ENCODE measurements at places on chromosomes 5 and 9. TPM values are rescaled to one million over a fixed set of nuclear protein-coding genes. Genes with fewer than 3 reads are reported as not detected.

DNA sequence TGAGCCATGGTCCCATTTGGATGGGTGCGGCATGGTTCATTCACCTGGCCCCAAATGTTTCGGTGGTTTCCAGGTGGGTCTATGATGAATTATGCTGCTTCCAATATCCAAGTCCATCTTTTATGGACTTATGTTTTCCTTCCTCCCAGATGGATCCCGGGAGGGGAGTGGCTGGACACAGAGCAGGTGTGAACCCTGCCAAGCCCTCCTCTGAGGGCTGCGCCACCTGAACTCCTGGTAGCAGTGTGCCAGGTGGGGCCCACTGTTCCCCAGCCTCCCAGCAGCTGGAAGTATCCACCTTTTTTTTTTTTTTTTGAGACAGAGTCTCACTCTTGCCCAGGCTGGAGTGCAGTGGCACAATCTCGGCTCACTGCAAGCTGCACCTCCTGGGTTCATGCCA is 42.9 kb downstream of the WNK2 start:
- DNase-seq: no peak

NTNG2 gene
- total RNA-seq: 14.1 TPM

DNA sequence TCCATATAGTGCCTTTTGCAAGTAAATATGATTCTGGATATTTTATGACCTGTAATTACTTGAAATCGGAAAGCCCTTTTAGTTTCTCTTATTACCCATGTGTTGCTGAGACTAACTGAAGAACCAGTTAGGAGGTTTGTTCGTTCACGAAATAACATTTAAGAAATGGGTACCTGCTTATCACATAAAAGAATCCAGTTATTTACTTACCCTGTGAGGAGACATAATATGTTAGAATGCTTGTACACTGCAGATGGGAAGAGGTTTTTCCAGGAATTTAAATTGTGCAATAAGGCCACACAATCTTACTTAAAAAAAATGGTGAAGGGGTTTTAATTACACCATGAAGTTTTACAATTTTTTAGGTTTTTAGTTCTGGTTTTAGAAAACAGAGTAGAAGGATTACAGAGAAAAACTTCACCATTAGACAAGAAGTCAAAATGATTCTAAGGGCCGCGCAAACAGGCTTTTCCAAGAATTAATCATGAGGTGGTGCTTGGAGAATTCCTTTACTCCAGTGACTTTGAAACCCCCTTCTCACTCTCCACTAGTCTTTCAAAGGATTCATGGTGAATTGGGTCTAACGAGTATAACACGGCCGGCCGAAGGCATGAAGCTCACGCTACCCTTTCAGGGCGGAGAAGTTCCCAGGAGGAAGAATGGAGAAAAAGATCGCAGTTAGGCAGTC is 1.1 kb upstream of the PTGER4 start:
- no peak for DNase-seq

OTULINL gene
- total RNA-seq: 30.4 TPM

FEM1C gene
- total RNA-seq: 15.3 TPM

PCDHA9 gene
- not detected for total RNA-seq

F2RL1 gene
- 7.6 TPM for total RNA-seq

RAI14 gene
- 1.1 TPM for total RNA-seq

GRCh38 chr5:167967494-167968177 is 323.8 kb upstream of the WWC1 start:
- DNase-seq: no peak

GRCh38 chr5:139214646-139215045 is 16.5 kb upstream of the SIL1 start:
- DNase-seq: no peak

DNA sequence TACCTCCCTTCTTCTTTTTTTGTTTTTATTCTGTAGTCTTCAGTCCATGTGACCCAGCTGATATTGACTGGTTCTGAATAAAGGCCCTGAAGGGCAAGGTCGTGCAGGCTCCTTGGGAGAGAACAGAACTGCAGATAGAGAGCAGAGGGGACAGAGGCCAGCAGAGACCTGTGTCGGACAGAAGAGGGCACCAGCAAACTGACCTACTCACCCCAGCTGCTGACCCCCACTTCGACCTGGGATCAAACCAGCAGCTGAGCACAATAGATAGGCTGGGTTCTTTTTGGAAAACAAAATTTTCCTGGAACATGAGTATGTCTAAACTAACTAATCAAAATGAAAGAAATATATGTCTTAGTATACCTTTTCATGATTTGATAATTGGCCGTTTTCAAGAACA is 695.1 kb downstream of the NR2F1-AS1 start:
- no peak for DNase-seq

DNA sequence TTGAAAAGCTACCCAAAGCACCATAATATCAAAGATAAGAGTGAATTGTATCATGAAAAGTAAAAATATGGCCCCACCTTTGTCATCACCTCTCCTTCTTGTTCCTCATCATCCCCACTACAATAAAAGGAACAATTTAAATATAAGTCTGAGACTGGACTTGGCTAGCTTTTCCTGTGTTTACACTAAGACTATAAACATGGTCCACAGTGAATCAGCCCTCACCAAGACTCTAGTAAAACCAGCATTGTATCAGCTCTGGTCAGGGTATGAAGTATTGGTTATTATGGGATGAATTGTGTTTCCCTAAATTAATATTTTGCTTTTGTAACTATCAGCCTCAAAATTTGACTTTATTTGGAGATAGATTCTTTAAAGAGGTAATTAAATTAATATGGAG is 105.4 kb downstream of the SLC25A46 start:
- no peak for DNase-seq

DNA sequence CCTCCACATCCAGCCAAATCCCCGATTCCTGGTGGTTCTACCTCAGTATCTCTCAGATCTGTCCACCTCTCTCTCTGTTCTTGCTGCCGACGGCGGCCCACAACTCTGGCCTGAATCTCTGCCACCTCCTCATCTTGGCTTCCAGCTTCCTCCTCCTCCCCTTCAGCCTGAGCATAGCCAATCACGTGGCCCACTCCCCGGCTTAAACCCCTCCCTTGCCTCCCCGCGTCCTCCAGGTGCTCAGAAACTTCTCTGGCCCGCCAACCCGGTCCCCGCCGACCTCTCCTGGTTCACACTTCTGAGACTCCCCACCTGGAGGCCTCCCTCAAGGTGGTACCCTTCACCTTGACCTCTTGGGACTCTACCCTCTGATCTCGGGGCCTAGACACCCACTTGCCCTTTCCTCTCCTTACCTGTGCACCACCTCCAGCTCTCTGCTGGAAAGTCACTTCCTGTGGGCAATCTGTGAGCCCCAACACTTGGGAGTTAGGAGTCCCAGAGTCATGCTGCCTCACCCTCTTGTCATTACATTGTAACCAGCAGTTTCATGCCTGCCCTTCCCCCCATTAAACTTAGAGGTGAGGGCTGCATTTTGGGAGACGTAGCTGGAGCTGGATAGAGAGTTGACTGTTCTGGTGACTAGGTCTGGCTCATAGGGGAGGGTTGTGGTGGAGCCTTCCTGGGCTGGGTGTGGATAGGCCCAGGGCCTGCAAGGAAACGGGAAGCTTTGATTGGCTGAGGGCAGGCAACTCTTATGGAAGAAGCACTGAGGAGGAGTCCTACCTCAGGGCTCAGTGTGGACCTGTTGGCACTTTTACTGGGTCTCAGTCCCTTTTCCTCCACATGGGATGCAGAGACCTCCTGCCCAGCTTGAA is 4.5 kb upstream of the SET start:
- peak; percentile 66 for DNase-seq

- DNase-seq: no peak
Measured at GRCh38 chr5:145443366-145443765, 391.8 kb downstream of the PRELID2 start.

TAF7 gene
- 101 TPM for total RNA-seq

GRCh38 chr9:118384531-118385100 is 680.4 kb downstream of the TLR4 start:
- DNase-seq: no peak

NRARP gene
- 2.6 TPM for total RNA-seq

CERCAM gene
- total RNA-seq: 1.9 TPM

DNA sequence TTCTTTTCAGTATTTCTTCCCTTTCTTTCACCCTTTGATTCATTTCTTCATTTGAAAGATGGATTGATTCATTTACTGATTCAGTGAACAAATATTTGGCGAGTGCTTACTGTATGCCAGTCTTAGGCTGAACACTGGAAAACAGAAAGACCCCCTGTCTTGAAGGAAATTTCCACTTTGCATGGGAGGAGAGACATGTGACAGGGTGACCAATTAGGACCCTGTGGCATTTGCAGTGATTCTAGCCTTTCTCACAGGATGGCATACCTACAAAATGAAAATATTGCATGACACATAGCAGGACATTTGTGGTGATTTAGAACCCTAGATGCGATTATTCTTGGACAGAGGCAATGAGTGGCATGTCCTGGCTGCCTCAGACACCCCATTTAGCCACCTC is 407.2 kb upstream of the SGCD start:
- DNase-seq: no peak

GRCh38 chr9:86099701-86100364 is 475 bp upstream of the GOLM1 start:
- DNase-seq: no peak

ANKRD34B gene
- total RNA-seq: not detected

GRCh38 chr9:31588756-31589155 is 795.7 kb upstream of the ACO1 start:
- no peak for DNase-seq

GRCh38 chr5:7850395-7851239 is at the start of gene CFAP90:
Gene CFAP90, minus strand, starts transcription at chr5:7851133. Its CDS starts 112 bp downstream, at chr5:7851021.
- no peak for DNase-seq

MCIDAS gene
- not detected for total RNA-seq

GRCh38 chr9:134381671-134382516 is 55.6 kb downstream of the RXRA start:
- peak; percentile 72 for DNase-seq

Measured in T-cell (primary cell).